NCI-H187 (cell line): ENCODE measurements at places on chromosomes 12 and 14.

DNA sequence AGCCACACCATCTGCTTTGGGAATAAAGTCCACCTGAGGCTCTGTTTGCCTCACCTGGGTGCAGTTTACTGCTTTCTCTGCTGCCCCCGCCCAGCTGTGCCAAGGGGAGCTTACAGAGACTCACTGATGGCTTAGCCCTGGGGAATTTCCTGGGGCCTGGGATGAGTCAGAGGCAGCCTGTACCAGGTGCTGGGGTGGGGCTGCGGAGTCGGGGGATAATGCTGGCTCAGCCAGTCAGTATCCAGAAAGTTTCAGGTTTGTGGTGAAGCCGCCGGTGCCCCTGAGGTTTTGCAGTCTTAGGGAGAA is 22.3 kb downstream of the PLEKHG3 start:
- no peak for DNase-seq

GRCh38 chr14:85873006-85873405 is 343.1 kb downstream of the FLRT2 start:
- peak; percentile 67 for DNase-seq

- DNase-seq: no peak
These were observed 68.3 kb downstream of the KDM2B start for GRCh38 chr12:121512561-121512960.

DNA sequence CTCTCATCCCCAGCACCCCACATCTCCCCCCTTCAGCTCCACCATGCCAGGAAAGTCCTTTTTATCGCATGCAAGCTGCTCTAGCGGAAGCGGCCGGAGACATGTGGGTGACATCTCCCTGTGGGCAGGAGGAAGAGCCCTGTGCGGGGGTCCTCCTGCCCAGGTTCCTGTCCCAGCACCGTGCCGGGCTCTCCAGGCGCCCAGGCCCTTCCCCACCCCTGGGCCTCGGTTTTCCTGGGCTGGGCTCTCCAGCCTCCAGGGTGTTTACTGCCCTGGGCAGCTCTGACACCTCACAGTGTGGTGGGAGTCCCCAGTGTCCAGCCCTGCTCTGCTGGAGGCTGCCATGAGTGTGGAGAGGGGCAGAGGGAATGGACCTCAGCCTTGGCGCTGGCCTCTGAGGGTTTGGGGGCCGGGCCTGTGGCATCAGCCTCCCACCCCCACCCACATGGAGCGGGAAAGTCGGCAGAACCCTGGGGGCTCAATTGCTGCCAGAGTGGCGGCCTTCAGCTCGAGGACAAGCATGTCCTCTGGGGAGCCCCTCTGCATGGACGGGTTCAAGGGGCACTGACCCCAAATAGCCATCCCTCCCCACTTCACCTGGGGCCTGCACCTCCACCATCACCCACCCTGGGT is 16.9 kb downstream of the ASPG start:
- no peak for DNase-seq

- DNase-seq: no peak
These were observed 98.8 kb downstream of the PAWR start for GRCh38 chr12:79591988-79592387.

- no peak for DNase-seq
These were observed 105.2 kb upstream of the ATF7IP start for GRCh38 chr12:14260011-14260993.
